ENCODE measurements at places on chromosomes 3 and 15.

DNA sequence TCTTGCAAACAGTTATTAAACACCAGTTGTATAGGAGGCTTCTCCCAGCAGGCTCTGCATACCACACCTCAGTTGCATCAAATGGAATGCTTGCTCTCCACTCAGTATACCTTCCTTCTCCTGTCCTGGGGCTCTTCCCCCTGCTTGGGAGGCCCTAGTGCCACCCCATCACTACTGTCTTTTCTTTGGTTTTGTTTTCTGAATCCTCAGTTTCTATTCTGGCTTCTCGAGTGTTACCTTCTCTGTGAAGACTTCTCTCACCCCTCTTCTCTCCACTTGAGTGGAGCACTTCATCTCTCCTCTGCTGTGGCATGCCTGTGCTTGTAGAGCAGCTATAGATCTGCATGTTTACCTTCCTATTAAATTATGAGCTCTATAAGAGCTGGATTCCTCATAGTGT is 75.7 kb upstream of the TPRG1 start:
- no peak for DNase-seq

GRCh38 chr3:77526573-77527113 is 486.7 kb downstream of the ROBO2 start:
- DNase-seq: no peak

DNA sequence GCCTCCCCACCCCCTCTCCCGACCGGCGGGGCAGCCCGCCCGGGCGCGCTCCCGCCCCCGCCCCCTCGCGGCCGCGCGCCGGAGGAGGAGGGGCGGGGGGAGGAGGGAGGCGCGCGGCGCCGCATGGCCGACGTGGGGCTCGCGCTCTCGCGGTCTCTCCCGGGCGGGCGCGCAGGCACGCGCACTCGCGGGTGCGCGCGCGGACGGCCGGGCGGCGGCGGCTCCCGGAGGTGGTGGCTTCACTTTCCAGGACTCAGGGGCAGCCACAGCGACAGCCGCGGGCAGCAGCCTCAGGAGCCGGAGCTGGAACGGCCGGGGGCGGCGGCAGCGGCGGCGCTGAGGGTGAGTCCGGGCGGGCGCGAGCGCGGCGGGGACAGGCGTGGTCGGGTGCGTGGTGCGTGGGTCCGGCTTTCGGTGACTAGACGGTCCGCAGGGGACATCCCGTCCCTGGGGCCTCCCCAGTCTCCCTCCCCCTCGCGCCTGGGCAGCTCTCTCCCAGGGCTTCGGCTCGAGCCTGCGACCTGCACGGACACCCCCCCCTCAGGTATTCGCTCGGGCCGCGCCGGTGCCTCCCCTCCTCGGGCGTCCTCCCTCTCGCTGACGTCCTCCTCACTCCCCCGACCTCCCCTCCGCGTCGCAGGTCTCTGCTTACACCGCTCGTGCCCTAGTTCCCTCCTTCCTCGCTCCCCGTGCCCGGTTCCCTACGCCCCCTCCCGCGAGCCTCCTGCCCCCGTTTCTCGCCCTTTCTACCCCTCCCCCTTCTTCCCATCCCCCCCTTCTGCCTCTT is at the start of gene UBE2E2:
Gene UBE2E2, plus strand, starts transcription at position 407 of the 787 bp plus-strand sequence.
- DNase-seq: peak; percentile 18

GRCh38 chr15:31325595-31326155 is 960 bp upstream of the KLF13 start:
- no peak for DNase-seq

- no peak for DNase-seq
Measured at GRCh38 chr15:49185473-49185872, 15.4 kb downstream of the GALK2 start.

- no peak for DNase-seq
Measured at GRCh38 chr3:94069194-94069813, 6.4 kb downstream of the NSUN3 start.

DNA sequence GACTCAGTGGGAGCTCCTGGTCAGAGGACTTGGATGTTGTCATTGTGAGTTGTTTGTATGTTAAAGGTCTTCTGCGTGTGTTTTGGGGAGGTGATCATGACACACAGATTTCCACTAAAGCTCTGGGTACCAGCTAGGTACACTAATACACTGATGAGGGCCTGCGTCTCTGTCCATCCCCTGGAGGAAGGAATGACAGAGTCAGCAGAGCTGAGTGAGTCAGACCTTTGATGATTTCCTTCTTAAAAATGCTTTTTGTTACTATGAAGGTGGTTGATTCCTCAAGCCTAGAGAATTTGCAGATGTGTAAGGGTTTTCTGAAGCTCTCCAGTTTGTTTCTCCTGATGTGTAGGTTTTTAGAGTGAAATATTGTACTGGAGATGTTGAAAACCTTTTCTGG is 424.1 kb upstream of the TPM1 start:
- DNase-seq: no peak

DNA sequence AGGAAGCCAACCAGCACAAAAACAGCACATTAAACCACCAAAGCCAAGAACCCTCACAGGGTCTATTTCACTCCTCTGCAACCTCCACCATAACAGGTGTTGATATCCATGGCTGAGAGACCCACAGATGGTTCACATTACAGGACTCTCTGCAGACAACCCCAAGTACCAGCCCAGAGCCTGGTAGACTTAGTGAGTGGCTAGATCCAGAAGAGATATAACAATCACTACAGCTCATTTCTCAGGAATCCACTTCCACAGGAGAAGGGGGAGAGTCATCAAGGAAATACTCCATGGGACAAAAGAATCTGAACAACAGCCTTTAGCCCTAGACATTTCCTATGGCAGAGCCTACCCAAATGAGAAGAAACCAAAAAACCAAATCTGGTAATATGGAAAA is 168.1 kb upstream of the CD96 start:
- no peak for DNase-seq

DNA sequence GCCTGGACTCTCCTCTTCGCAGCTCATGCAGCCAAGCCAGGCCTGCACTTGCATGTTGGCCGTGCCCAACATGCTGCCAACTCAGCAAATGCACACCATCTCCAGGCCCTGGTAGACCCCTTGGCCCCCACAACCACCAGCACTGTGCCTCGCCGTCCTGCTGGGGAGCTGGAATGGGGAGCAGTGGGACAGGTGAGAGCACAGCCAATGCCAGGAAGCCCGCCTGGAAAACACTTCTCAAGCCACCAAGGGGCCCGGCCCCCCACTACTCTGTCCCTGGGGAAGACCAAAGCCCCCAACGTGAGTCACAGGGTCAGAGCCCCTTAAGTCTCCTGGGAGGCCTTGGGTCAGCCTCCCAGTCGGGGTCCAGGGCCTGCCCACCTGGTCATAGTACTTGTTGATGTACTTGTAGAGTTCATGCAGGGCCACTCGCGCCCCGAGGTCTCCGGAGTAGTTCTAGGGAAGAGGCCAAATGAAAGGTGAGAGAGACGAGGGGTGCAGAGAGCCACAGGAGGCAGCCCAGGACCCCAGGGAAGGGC is 24.5 kb downstream of the PLXNB1 start:
- no peak for DNase-seq
